Heart left ventricle (tissue), 16 donors: ENCODE measurements at places on chromosomes 7 and 10. TPM values are rescaled to one million over a fixed set of nuclear protein-coding genes. Genes with fewer than 3 reads are reported as not detected.

GRCh38 chr10:110275128-110275729 lies 29.5 kb downstream of the SMNDC1 start:
- DNase-seq, result no peak

DNA sequence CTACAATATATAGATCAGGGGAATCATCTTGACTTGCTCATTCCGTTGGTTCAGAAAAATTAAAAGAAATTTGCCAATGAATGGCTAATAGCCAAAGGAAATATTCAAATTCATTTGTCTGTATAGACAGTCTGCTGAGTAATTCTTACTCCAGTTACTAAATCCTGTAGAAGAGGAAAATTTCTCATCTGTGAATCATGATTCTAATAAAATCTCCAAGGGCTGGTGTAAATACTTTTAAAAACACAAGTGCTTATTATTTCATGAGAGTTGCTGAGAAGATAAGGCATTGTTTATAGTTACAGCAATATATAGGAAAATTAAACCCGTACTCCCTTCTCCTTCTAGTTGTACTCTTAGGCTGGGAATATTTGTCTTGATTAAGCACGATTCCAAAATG lies 53.0 kb downstream of the WNT2 start:
- no peak for DNase-seq

GRCh38 chr7:13603661-13604060 lies 385.8 kb downstream of the ETV1 start:
- no peak for DNase-seq

The DNAJC12 gene
- total RNA-seq, result 4.4 TPM
